ENCODE measurements at places on chromosomes 11 and 22.

GRCh38 chr22:48047722-48048500 is 1285.5 kb downstream of the TBC1D22A start:
- no peak for DNase-seq

DNA sequence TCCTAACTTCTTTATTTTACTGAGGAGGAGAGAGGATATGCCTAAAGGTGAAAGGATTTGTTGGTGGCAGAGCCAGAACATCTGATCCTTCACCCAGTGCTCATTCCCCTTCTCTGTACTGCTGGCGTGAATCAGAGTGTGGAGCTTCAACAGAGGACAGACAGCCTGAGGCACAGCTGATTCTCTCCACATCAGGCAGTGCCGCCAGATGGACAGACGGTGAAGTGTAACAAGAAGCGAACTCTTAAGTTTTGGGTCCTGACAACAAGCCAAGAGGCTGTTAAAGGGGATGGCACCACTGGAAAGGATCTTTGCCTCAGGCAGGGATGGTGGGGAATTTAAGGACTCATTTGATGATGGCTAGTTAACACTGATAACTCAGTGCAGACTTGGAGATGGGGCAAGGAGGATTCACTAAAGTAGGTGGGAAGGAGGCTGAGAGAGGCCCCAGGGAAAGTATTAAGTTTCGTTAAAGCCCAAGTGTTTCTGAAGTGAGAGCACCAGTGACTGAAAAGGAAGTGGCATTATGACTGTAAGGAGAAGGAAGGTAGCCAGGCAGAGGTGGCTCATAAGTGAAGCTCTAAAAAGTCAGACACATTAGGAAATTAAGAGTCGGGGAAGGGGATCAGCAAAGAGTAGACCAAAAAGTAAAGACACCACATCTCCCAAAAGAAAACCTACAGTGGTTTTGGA is 81.3 kb downstream of the CLPB start:
- no peak for DNase-seq

DNA sequence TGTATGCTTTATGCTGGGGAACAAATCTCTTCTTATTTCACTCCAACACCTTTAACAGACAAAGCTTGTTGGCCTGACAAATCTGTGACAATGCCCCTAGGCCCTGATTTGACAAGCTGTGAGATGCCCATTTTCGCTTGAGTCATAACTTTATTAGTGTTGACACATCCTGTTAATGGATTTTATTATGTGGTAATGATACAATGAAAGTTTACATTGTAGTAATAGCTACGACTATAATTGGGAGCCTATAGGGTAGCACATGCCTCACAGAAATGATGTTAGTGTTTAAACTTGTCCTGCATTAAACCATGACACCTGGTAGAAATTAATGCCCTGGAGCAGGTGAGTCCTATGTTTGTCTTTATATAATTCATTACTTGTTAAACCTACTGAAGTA is 3.3 kb upstream of the MMP10 start:
- DNase-seq = peak; percentile 96

DNA sequence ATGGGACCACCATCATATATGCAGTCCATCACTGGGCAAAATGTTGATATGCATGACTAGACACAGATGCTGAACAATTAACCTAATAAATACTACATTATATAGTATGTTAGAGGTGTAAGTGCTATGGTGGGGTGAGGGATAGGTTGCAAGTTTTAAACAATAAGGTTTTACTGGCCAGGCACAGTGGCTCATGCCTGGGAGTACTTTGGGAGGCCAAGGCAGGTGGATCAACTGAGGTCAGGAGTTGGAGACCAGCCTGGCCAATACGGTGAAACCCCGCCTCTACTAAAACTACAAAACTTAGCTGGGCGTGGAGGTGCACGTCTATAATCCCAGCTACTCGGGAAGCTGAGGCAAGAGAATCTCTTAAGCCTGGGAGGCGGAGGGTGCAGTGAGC is 28.1 kb downstream of the F2 start:
- DNase-seq = no peak

GRCh38 chr22:48837341-48837935 is 990.2 kb downstream of the BRD1 start:
- no peak for DNase-seq
